ENCODE measurements at places on chromosomes 6 and 20.

GRCh38 chr6:165830761-165831160 lies 167.7 kb upstream of the PDE10A start:
- DNase-seq = no peak

DNA sequence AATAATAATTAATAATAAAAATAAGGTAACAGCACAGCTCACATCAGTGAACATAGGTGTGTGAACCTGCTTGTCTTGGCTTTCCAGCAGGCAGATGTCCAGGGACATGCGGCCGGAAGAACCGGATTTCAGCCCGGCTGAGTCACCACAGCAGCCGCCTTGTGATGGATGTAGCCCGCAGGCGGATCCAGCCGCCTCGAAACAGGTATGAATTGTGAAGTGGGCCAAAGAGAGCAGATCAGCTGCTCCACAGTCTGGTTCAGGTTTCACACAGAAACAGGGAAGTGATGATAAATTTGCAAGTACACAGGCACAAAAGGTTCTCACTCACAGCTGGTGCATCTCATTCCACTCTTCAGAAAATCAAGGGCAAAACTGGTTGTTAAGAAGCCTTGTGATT lies 55.1 kb downstream of the ID4 start:
- no peak for DNase-seq

- DNase-seq = no peak
These were observed 201.8 kb downstream of the ARID1B start for GRCh38 chr6:156978948-156979347.

DNA sequence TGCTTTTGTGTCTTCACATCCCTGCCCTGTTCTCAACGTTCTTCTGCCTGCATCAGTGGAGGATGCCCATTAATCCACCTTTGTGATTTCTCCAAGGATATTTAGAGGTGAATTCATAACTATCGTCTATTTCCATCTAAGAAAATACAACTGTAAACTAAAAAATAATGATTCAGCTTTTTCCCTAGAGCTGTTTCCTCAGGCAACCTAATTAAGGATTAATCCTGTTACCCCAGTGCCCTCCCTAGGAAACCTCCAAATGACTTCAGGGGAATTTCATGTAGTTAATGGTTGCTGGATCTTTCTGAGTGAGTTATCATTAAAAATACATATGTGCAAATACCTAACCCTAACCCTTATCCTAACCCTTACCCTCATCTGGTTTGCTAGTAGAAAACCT lies 14.6 kb upstream of the AFDN start:
- DNase-seq = no peak

DNA sequence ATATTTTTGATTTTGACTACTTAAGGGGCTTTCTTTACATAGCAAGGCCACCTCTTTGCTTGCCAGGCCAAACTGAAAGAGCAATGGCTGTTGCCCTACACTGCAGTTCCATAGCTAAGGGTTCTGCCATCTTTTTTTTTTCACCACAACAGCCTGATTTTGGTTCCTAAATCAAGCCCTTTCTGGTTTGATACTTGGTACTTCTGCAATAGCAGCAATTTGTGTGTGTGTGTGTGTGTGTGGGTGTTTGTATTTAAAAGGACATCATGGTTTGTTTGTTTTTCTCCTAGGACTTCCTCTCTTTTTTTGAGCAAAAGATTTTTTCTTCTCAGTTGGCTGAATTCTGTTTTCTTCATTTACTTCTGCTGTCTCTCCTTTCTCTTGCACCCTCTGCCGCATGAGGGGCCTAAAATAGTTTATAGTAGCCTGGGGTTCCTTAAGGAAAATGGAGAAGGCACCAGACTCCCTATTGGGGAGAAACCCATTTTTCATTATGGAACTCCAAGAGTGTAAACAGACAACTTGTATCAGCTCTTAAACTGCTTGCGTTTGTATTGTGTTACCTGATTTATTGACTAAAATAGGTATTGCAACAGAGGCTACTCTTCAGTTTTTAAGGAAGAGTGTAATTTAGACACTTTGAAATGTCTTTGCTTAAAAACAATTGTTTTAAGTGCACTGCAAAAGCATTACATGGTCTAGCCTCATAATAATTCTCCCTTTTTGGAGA lies 12.2 kb upstream of the GCLC start:
- no peak for DNase-seq

DNA sequence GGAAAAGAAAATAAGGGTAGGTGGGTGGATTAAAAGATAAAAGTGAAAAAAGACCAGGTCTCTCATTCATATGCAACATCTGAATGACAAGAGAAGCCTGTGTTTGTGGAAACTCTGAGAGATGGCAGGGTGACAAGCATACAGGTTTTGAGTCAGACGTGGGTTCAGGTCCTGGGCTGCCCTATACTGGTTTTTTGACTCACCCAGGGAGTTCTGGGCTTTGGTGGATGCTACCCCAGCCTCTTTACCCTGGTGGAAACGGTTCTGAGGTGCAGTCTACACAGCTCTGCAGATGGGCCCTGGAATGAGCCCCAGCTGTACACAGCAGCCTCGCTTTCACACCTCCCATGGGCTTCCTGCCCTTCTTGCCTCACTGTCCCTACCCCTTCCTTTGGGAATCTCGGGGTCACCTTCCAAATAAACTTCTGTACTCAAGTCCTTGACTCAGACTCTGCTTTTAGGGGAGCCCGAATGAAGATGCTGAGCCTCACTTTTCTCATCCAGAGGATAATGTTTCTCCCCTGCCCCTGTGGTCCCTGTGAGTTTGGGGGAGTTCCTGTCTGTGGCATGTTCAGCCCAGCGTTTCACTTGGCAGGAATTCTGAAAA lies 77.7 kb upstream of the CLDN20 start:
- no peak for DNase-seq

GRCh38 chr6:159852877-159853276 lies 37.9 kb upstream of the MAS1 start:
- DNase-seq = no peak

DNA sequence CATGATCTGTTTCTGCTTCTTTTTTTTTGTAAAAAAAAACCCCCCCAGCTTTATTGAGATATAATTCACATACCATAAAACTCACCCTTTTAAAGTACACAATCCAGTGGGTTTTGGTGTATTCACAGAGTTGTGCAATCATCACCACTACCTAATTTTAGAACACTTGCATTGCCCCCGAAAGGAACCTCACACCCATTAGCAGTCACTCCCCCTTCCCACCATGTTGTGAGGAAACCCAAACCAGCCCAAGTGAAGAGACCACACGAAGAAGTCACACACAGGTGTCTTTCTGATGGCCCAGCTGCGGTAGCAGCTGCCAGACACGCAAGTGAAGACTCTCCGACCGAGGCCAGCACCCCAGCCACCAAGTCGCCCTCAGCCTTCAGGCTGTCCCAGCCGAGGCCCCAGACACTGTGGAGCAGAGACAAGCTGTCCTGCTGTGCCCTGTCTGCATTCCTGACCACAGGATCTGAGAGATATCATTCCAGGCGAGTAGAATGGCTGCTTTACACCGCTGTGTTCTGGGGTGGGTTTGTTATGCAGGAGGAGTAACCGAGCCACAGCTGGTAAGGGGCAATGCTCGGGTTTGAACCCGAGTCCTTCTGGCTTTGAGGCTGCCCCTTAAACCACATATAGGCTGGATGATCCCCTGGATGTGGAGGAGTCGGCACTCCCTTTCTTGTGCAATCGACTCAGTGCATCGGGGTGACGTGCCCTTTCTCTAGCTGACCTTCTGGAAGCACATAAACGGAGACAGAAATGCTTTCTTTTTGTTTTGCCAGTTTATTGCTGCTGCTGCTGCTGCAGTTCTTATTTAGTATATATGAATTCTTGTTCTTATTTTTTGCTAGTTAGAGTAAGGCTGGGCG lies 59.1 kb upstream of the PTPN1 start:
- DNase-seq = no peak

- no peak for DNase-seq
These were observed 13.1 kb downstream of the NRSN1 start for GRCh38 chr6:24139080-24139479.

DNA sequence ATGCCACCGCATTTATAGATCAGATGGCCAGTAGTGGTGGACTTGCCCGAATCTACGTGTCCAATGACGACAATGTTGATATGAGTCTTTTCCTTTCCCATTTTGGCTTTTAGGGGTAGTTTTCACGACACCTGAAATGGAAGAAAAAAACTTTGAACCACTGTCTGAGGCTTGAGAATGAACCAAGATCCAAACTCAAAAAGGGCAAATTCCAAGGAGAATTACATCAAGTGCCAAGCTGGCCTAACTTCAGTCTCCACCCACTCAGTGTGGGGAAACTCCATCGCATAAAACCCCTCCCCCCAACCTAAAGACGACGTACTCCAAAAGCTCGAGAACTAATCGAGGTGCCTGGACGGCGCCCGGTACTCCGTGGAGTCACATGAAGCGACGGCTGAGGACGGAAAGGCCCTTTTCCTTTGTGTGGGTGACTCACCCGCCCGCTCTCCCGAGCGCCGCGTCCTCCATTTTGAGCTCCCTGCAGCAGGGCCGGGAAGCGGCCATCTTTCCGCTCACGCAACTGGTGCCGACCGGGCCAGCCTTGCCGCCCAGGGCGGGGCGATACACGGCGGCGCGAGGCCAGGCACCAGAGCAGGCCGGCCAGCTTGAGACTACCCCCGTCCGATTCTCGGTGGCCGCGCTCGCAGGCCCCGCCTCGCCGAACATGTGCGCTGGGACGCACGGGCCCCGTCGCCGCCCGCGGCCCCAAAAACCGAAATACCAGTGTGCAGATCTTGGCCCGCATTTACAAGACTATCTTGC lies 725 bp downstream of the EEF1A1 start:
- peak; percentile 44 for DNase-seq

GRCh38 chr6:167690931-167691330 lies 135.8 kb upstream of the AFDN start:
- no peak for DNase-seq
